Activated T-helper 1 cell treated with Interleukin-2 at 50 U/mL for 16 hours (primary cell): ENCODE measurements at places on chromosomes 1 and 21.

GRCh38 chr21:26826801-26827200, 18.4 kb downstream of the ADAMTS1 start:
- DNase-seq = no peak

DNA sequence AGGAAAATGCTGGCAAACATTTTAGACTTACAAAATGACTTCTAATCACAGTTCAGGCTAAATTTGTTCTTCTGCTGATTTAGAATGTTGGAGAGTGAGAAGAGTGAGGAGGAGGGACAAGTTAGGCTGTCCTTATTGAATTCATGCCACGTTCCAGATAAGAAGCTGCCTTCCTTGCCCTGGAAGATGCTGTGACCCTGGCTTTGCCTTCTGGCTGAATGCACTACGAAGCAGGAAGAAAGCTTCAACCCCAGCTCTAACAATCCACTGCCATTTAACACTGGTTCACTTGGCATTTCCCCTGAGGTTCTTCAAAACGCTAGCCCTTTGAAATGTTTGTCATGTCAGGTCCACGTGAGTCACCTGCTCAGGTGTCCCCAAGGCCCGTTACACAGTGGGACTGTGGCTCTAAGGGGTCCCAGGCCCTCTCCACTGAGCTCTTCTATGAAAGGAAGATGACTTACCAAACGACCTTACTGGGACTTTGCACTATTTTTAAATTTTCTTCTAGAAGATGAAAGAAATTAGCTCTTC, 30.0 kb upstream of the LRRC8C start:
- no peak for DNase-seq

- DNase-seq = no peak
Observed at GRCh38 chr1:33828654-33829053, 35.2 kb upstream of the HMGB4 start.

- DNase-seq = no peak
Observed at GRCh38 chr1:35860696-35861095, 22.3 kb upstream of the AGO1 start.

- DNase-seq = no peak
Observed at GRCh38 chr1:191901651-191902050, 256.6 kb upstream of the RGS18 start.

DNA sequence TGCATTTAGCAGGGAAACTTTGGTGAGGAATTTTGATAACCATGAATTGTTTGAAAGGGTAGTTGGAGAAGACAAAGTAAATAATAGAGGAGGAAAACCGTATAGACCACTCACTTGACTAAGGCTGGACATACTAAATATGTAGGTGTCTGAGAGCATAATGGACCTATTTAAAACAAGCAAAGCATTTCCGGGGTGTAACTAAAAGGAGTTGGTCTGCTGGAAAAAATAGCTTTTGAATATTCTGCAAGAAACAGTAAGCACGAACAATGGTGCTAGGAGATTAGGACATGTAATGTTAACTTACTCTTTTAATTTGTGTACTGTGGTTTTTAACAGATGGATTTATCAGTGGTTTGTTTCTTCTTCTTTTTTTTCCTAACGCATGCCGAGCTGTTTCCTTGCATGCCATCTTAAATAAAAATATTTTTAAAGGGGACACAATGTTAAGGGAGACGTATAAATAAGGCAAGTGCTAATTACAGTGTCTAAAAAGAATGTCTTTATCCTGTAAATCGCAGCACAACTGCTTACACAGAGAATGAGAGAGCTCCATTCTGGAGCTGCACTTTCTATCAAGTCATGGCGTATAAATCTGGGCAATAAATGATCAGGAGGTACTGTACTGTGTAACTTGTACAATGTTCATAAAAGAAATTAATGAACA, 492.1 kb downstream of the LMO4 start:
- no peak for DNase-seq

GRCh38 chr1:20061866-20062265, 8.1 kb upstream of the PLA2G5 start:
- DNase-seq = no peak

DNA sequence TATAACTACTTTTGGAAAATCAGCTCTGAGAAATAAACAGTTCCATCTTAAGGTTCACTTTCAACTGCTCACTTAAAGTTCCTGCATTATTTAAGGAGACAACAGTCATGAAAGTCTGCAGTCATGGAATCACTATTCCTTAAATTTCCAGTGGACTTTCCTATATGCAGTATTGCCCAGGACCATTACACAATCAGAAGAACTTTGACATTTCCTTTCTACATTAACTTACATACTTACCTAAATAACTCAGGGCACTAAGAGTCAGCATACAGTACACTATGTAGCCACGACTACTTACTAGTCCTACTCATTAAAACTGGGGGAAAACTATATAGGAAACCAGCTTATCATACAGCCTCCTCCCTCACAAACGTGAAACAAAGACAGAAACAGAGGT, 220.1 kb downstream of the SLC45A1 start:
- DNase-seq = no peak

- DNase-seq = peak; percentile 41
Observed at GRCh38 chr1:210328746-210329503, at the start of gene HHAT. HHAT (plus strand) TSS chr1:210328902; CDS start chr1:210348976, 20,074 bp downstream.

DNA sequence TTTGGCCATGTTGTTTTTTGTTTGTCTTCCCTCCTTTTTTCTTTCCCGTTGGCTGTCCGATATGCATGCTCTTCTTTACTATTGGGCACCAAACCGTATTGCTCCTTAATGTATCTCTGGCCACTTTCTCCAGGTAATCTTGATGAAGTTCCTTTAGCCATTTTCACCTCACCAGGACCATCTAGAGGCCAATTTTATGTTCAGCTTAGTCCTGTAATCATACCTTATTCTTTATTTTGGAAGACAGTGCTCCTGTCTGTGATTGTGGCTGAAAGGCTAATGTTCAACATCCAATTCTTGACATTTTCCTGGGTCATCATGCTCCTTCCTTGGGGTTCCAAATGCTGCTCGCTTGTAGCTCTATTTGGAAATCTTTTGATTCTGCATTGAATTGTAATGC, 169.5 kb downstream of the S1PR1 start:
- no peak for DNase-seq

DNA sequence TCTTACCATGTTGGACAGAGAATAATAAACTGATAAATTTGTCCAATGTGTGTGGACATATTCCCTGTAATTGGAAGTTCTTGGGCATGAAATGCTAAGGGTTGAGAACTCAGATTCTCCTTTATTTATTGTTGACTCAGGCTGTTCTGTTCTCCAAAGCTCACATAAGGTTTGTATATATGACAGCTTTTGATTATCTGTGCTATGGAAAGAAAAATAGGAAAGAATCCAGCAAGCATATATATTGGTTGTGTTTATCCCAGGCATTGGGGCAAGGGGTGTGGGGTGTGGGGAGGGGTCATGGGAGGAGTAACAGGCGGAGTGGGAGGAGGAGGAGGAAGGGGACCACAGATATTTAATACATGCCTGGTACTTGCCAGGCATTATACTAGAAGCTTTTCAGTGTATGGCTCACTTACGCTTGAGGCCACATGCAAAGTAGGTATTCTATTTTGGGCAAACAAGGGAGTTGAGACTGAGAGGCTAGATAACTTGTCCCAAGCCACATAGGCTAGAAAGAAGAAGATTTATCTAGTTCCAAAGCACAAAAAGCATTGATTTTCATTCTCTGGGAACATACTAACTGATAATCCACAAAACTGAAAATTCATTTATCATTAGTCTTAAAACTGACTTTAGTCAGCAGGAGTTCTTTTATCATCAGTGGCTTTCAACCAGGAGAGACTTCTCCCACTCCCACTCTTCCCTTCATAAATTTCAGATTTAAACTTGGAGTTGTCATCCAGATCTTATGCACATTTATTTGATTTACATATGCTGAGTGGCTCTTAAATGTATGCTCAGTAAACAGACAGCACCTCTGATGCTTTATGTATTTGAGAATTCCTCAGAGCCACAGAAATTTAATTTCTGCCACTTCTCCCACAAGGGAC, 27.2 kb downstream of the NGF start:
- no peak for DNase-seq
